Foreskin fibroblast (primary cell): ENCODE measurements at places on chromosomes 6 and 20.

GRCh38 chr6:128666405-128666804 lies 146.0 kb upstream of the PTPRK start:
- DNase-seq: no peak

- no peak for DNase-seq
Measured at GRCh38 chr20:10318291-10319024, 99.8 kb downstream of the SNAP25 start.

DNA sequence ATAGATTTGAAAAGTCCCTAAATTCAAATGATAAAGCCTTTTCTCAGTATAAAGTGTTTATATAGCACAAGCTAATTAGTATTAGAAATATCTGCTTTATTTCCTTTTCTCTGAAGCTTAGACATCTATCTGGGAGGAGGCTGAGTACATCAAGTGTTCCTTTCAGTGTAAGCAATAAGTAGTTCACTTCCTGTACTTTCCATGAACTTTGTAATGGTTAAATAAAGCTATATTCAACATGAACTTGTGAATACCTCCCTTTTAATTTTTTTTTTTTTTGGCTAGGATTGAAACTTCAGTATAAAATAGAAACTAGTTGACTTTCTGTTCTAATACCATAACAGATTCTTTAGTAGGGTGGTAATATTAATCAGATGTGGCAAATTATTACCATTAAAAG lies 190.9 kb downstream of the CENPW start:
- DNase-seq: no peak

DNA sequence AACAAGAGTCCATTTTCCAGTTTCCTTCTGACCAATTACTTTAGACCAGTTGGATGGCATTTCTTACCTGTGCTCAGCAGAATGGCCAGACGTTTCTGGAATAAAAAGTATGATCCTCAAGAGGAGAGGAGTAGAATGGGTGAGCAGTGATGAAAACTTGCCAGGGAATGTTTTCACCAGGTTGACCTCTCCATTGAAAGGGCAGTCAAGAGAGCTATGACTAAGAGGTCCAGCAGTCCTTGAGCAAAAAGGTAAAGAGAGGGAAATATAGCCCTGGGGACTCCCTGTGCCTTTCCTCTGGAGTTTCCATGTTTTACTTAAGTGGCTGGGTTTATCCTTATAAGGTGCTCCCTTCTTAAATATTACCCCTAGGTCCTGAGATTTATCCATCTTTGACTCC lies 210.9 kb downstream of the TBX18 start:
- DNase-seq: peak; percentile 38

DNA sequence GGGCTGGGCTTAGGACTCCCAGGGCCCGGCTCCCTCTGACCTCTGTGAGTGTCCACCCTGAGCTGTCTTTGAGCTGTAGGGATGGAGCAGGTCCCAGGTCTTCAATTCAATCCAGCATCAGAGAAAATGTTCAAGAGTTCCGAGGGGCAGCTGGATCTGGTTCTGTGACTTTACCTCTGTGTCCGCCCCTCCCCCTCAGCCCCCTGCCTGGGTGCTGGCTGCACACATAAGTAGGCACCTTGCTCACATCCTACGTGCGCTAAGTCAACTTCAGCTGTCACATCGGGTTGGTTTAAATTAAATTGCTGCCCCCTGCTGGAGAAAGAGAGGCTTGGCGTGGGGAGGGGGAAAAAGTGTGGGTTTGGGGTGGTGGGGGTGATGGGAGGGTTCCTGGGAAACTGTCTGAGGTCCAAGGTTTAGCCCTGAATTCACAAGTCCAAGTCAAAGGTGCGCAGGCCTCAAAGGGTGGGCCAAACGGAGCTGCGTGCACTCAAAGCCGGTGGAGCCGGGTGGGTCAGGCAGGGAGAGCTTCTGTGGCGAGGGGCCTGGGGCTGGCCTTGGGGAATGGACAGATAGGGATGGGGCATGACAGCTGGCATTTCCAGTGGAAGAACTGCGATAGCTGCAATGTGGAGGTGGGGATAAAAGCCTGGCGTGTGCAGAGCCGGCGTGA lies 3.0 kb downstream of the WFDC5 start:
- peak; percentile 25 for DNase-seq

GRCh38 chr6:37822851-37823682 lies 3.5 kb downstream of the ZFAND3 start:
- DNase-seq: peak; percentile 21

DNA sequence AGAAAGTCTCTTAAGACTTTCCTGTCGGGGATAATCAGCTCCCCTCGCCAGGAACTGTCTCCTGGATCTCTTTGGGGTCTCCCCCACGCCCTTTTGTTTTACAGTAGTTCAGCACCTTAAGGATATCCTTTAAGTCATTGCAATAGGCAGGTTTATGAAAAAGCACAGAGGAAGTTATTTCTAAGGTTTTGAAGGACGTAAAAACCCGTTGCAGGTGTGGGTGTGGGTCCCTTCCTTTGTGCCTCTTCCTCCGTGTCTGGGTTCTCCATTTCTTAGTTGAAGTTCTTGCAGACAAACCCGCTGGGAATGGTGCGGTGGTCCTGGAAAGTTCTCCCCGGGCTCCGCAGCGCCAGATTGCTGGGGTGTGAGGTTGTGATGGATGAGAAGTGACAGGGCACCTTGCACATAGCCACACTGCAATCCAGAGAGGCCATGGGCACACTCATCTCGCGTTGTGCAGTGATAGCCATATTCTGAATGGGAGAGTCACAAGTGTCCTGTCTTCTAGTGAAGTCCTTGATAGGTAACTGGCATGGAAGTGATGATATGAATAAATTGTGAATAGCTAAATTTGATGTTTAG lies 65.2 kb downstream of the GTF2H5 start:
- no peak for DNase-seq
